Stimulated activated CD8-positive, alpha-beta memory T cell treated with anti-CD3 and anti-CD28 coated beads, Interleukin-2, amount 100 ng/mL, for 48 hours (primary cell): ENCODE measurements at places on chromosomes 11 and 22.

DNA sequence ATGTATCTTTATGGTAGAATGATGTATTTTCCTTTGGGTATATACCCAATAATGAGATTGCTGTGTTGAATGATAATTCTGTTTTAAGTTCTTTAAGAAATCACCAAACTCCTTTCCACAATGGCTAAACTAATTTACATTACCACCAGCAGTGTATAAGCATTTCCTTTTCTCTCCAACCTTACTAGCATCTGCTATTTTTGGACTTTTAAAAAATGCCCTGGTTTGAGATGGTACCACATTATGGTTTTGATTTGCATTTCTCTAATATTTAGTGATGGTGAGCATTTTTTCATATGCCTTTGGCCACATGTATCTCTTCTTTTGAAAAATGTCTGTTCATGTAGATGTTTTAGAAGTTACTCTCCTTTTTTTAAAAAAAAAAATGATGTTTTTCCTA lies 142.0 kb downstream of the METTL15 start:
- DNase-seq: no peak

DNA sequence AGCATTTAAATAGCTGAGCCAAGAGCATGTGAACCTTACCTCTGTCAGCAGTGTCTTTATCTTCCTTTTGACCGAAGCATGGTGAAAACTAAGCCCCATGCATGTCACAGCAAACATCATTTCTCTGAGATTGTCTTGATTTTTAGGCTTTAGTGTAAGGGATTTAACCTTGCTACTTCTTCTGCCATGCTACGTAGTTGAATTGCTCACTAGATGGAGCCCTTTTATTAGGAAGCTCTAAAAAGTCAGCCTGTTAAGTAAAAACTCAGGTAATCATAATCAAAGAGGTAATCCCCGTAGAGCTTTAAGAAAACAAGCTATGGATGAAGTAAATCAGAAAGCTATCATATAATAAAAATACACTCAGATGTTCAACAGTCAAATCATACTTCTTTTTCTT lies 149.5 kb downstream of the PGR start:
- DNase-seq: no peak

DNA sequence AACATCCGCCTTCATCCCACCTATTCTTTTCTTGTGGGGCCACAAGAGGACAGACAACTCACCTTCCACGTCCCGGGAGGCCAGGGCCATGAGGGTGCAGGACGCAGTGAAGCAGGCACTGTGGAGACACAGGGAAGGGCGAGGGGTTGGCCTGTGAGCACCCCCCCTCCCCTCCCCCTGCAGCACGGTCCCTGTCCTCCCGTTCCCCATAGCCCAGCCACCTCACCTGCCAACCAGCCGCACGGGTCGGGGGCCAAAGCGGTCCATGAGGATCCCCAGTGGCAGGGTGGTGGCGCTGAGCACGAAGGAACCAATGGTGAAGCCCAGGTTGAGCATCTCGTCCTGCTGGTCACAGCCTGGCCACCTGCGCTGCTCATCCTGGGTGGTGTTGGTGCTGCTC lies 14.6 kb downstream of the SLC43A1 start:
- DNase-seq: no peak

- no peak for DNase-seq
These were observed 25.1 kb upstream of the ROBO3 start for GRCh38 chr11:124839972-124840621.

DNA sequence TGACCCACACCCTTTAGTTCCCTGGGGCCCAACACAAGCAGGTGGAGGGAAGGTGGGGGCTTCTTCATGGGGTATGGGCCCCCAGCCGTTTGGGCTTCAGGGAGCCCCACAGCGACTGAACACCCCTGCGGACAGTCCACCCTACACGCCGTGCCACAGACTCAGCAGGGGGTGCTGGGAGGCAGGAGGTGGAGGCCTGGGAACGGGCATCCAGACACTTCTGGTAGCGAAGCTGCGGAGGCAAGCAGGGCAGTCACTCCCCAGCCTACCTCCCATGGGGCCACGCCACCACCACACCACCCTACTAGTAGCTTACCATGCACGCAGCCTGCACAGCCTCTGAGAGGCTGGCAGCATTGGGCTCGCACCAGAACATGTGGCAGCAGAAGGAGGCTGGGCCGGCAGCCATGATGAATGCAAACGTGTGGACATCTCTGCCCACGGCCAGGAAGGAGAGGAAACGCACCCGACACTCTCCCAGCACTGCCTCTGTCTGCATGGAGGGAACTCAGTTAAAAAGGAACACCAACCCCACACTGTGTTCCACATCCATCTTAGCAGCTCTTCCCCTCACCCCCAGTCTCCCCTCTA lies 5.3 kb downstream of the SMPD1 start:
- no peak for DNase-seq

DNA sequence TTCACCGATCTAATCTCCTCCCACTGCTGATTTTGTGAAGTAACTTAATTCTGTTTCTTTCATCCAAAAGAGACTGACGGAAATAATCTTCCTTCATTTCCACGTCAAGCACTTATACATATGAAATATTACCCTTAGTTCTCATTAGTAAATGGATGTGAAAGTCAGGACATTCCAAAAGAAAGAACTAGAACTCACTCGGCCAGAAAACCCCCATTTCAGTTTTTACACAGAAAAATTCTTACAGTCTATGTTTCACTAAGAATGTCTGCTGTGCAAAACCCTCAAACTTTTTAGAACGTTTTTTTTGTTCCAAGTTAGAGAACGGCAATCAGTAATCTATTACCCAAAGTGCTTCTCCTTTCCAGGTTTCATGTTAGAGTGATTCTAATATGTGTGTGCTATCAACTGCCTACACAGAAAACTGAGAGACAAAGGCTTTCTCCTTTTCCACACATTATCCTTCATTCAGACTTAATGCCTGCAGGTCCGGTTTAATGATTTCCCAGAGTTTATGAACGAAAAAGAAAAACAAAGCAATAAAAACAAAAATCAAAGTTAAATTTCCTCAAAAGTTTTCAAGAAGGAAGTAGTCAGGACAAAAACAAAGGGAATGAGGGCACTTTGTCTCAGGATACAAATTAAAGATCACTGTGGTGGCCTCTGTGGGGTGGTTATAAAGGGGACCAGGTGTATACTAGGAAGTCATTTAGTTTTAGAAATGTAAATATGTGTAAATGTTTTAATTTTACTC lies 11.3 kb upstream of the SESN3 start:
- DNase-seq: no peak

- DNase-seq: no peak
These were observed 9.1 kb downstream of the CTSF start for GRCh38 chr11:66559142-66559865.

GRCh38 chr22:29457730-29458129 lies 19.3 kb downstream of the RFPL1 start:
- DNase-seq: no peak

DNA sequence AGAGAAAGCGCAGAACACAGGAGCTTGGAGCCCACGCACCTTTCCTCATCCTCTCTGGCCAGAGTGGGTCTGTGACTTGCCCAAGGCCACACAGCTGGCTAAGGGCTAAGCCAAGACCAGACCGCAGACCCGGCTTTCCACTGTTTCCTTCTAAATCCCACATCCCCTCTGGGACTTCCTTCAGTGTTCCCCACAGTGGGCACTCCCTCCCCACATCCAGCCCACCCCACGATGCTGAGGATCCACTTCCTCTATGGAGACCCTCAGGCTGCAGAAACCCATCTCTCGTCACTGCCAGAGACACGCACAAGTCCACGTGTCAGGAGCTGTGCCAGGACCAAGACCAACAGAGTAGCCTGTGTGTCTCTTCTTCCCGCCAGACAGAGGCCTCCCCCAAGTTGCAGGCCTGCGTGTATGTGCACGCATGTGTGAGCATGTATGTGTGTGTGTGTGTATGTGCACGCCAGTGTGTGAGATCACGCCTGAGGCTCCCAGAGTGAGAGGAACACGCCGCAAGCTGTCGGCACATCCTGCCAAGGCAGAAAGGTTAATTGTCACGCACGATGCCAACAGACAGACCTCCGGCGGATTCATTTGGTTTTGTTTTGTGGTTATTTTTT lies 21.6 kb downstream of the PDGFB start:
- DNase-seq: no peak

DNA sequence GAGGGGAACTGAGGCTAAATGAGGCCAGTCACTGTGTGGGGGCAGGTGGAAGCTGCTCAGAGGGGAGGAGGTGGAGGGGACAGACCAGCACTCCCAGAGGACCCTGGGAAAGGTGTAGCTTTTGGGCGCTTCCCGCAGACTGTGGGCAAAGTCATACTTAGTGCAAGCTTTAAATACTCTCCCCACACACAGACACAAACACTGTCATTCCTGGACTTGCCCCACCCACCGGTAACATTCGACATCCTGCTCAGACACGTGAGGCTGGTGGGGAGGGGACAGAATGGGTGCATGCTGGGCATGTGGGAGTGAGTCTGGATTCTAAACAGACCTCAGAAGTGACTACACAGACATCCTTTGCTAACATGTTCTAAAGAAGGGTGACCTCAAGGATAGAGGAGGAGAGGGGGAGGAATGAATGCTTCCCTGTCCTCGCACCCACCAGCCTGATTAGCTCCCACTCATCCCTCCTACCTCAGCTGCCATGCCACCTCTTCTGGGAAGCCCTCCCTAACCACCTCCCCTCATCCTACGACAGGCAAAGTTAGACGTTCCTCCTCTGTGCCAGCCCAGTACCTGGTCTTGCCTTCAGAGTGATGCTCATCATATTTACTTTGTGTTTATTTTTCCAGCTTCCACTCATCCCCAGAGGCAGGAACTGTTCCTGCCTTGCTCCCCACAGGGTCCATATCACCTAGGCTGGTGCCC lies 22.2 kb downstream of the TSKU start:
- DNase-seq: peak; percentile 48

DNA sequence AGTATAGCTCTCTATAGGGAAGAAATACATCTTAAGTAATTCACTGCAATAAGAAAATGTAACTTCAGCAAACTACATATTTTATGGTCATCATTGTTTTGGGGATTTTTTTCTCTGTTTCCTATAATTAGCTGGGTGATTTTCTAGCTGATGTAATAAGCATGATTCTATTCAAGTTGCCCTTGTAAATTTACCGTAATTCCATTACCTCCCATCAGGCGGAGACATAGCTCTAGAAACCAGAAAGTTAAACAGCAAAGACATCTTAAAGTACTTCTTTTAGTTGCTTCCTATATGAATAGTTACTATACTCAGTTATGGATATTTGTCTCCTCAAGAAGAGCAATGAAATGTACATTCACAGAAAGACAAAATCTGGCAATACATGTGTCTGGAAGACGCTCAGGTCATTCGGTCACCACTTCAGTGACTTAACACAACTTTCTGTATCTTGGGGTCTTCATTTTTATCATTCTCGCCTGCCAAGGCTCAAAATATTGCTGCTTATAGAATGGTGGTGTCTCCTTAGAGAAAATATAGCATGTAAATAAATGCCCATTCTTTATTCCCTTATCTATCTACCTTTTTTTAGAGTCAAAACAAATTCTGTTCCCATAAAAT lies 239.9 kb upstream of the ZC3H12C start:
- DNase-seq: no peak

DNA sequence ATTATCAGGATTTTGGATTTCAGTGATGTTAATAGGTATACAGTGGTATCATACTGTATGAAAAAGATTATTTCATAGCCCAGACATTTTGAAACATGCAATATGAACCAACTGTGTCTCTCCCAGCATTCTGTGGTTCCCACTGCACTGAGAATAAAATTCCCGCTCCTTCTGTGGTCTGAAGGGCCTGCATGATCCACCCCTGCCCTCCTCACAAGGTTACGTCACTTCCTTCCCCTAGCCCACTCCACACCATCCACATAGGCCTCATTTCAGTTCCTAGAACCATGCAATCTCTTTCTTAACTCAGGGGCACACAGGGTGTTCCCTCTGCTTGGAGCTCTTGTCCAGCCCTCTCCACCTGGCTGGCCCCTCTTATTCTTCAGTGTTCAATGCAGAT lies 103.1 kb downstream of the TSPAN18 start:
- DNase-seq: no peak

- no peak for DNase-seq
These were observed 1421.9 kb downstream of the BRD1 start for GRCh38 chr22:48405741-48406140.

- DNase-seq: peak; percentile 85
These were observed 15.7 kb downstream of the DAGLA start for GRCh38 chr11:61695917-61696316.

DNA sequence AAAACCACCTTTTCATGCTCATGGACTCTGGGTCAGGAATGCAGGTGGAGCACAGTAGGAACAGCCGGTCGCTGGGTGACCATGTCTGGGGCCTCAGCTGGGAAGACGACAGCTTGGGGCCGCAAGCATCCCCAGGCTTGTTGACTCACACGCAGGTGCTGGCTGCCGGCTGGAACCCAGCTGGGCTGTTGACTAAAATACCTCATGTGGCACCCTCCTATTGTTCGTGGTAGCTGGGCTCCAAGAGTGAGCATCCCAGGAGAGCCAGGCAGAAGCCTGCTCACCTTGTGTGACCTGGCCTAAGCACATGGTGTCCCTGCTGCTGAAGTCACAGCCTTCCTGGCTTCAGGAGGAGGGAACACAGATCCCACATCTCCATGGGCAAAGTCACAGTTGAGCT lies 9.4 kb downstream of the DPP3 start:
- no peak for DNase-seq

DNA sequence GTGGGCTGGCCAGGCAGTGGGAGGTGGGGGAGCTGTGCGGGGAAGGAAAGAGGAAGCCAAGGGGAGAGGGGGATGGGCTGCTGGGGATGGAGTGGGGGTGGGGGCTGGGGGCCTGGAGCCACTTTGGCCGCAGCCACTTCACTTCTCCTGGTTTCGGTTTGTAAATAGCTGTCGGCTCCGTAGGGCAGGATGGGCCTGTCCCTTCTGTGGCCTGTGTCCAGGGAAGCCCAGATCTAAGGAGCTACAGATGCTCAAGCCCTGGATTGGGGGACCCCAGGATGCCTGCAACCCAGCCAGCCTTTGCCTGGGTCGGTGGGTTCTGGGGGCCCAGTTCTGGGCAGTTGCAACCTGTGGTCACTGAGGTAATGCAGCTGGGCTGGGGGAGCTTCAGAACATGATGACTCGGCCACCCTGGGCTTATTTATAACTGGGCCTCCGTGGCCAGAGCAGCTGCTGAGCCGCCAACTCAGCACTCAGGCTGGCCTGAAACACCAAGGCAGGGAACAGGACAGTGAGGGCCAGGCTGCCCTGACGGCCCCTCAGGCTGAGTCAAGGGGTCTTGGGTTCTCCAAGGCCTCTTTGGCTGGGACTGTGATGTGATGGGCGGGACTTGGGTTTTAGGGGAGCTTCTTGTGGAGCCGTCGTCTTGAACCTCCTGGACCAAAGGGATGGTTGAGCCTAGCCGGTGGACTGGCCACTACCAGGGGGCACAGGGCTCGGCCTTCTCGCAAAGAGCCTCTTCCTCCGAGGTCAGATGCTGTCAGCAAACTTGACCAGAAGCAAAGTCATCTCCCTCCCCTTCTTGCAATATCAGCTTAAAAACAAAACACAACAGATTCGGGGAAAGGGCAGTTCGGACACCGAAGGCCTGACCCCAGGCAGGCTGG lies 15.0 kb upstream of the SLC39A13 start:
- no peak for DNase-seq

GRCh38 chr11:96481204-96481603 lies 91.4 kb downstream of the JRKL start:
- DNase-seq: no peak

DNA sequence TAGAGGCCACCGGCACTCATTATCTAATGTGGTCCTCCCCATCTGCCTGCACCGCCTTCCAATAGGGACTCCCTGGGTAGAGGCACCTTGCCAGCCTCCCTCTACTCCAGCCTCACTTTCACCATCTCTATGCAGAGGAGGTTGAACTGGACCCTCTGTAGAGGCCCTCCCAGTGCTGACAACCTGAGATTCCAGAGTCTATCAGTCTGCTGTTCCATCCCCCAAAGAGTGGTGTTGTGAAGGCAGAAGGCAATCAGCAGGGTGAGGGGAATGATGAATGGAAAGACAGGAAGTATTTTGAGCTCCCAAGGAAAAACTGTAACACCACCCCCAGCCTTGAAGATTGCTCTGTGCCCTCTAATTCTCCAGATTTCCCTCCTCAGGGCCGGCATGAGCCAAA lies 77.9 kb downstream of the THAP12 start:
- no peak for DNase-seq
